RPMI7951 (cell line): ENCODE measurements at places on chromosomes 7 and 10.
A peak's percentile ranks its signal among the peaks of the same experiment; 100 is the strongest.

- no peak for DNase-seq
Measured at GRCh38 chr10:62087329-62087728, 181.3 kb downstream of the RTKN2 start.

DNA sequence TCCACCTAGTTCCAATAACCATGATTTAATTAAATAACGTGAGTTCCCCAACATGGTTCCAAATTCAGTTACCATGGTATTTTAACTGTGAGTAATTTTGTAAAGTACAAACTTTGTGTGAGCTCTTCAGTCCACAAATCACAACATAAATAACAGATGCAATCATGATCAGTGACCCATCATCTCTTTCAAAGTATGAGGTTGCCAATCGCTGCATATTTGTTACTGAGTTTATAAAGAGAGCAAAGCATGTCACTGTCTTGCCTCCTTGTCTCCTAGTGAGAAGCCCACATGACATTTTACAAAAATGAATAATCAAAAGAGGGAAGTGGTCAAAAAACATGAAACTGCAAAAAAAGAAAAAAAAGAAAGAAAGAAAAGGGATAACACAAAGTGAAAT lies 69.1 kb upstream of the PDSS1 start:
- DNase-seq: no peak

- DNase-seq: no peak
Measured at GRCh38 chr10:30818854-30819253, 189.3 kb upstream of the LYZL2 start.

- no peak for DNase-seq
Measured at GRCh38 chr10:120555842-120556532, 99.0 kb downstream of the PLPP4 start.

GRCh38 chr10:108275895-108276685 lies 1111.6 kb upstream of the SORCS1 start:
- peak; percentile 42 for DNase-seq

GRCh38 chr10:116761883-116762282 lies 19.5 kb upstream of the HSPA12A start:
- no peak for DNase-seq

GRCh38 chr7:31516680-31517502 lies 3.0 kb downstream of the ITPRID1 start:
- no peak for DNase-seq

- DNase-seq: no peak
Measured at GRCh38 chr10:117568334-117568733, 25.8 kb downstream of the EMX2 start.

DNA sequence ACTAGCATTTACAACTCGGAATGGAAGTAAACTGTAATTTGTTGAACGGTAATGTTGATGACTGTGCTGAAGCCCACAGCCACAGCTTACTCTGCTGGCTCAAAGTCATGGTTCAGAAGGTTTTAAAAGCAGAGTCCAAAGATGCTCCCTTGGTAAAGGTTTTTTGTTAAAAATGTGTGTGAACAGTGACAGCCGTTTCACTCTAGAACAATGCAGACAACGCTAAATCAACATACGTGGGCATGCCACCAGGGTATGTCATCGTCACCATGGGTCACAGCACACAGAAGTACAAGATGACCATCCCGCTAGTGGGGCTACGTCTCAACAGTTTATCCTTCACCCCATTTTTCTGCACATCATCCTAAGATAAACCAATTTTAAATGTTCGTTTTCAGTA lies 106.5 kb upstream of the LANCL2 start:
- DNase-seq: no peak

- no peak for DNase-seq
Measured at GRCh38 chr10:5079836-5080235, 14.4 kb upstream of the AKR1C3 start.

DNA sequence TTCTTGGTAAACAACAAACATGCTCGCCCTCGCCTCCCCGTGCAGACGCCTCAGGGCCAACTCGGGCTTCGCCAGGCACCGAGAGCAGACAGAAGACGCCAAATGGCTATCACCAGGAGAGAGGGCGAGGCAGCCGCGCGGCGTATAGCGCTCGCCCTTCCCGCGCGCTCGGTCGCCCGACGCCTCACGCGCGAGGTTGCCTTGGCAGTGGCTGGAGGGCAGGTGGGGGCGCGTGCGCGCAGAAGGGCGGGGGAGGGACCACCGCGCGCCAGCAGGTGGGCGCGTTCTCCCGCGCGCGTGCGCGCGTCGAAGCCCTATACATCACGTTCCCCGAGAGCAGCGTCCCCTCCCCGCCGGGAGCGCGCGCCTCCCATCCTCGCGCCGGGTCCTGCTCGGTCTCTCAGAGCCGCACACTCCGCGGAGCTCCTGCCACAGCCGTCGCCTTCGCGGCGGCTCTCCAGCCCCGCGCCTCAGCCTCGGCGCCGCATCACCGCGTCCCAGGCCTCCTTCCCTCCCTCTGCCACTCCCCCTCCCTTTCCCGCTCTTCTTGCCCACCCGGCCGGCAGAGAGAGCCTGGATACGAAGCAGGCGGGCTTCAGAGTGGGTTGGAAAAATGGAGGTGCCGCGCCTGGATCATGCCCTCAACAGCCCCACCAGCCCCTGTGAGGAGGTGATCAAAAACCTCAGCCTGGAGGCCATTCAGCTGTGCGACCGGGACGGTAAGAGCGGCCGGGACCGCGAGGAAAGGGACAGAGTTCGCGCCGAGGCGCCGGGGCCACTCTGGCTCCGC lies at the start of gene PHYHIPL:
Gene PHYHIPL (plus strand): TSS at position 403 of the 790 bp plus-strand sequence. CDS start 211 bp downstream, at position 614.
- no peak for DNase-seq

DNA sequence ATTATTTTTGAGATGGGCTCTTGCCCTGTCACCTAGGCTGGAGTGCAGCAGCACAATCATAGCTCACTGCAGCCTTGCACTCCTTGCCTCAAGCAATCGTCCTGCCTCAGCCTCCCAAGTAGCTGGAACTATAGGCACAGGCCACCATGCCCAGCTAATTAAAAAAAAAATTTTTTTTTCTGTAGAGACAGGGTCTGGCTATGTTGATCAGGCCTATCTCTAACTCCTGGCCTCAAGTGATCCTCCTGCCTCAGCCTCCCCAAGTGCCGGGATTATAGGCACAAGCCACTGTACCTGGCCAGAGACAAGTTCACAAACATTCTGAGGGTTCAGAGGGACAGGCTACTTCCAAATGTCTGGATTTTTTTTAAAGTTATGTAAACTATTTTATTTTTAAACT lies 32.1 kb upstream of the PURB start:
- no peak for DNase-seq

DNA sequence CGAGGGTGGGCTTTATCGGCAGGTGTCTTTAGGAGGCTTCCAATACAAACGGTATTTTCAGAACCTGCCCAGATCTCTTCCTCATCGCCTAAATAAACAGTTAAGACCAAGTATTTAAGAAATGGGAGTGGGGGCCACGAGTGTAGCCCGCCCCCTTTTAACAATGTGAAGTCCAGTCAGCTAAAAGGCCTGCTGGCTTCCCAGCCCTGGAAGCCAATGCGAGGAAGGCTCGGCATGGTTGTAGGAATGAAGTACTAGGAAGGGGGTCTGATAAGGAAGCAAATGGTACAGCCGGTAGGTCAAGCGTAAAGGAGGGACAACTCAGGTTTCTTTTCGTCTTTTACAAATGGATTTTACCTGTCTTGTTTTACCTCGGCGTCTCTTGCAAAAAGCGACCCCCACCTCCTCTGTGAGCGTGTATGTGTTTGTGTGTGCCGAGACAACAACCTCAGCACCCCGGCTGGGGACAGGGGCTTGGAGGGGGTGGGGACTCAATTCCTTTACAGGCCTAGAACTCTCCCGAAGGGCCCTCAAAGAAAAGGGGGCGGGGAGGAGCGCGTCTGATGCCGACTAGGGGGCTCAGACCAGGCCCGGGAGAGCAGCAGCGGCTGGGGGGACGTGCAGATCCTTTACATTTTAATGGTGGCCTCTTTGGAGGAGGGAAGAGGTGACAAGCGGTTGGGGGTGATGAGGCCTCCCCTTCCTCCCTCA lies 147.6 kb downstream of the GPR85 start:
- DNase-seq: peak; percentile 40

- no peak for DNase-seq
Measured at GRCh38 chr10:77978360-77978759, 51.0 kb downstream of the POLR3A start.

GRCh38 chr7:44958645-44959344 lies 20.0 kb downstream of the MYO1G start:
- DNase-seq: no peak

GRCh38 chr10:30773501-30773900 lies 143.9 kb upstream of the LYZL2 start:
- no peak for DNase-seq

DNA sequence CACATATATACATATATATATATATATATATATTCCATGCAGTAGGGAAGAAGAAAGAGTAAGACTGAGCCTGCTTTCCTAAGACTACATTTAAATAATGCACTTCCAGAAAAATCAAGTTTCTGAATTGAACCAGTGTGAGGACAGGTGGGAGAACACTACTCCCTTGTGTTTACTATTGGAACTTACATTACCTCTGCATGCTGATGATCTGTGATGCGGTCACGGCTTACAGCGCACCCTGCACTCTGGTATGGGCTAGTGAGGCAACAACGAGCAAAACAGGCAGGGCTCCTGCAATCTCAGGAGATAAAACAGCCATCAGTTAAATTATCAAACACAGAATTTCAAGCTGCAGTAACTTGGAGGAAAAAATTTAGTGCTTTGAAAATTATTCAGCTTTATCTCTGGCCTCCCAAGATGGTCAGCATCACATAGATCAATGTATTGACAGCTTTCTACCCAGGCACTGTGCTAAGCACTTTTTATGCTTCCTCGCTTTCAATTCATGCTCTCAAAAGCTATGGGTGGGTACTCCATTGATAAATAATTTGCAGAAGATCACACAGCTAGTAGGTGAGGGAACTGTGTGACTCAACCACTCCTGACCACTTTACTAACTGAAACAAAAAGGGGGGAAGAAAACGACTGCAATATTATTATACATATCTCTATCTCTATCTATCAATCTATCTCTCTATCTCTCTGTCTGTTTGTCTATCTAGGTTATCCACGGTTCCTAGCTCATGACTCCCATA lies 20.5 kb upstream of the SLC16A12 start:
- peak; percentile 21 for DNase-seq

DNA sequence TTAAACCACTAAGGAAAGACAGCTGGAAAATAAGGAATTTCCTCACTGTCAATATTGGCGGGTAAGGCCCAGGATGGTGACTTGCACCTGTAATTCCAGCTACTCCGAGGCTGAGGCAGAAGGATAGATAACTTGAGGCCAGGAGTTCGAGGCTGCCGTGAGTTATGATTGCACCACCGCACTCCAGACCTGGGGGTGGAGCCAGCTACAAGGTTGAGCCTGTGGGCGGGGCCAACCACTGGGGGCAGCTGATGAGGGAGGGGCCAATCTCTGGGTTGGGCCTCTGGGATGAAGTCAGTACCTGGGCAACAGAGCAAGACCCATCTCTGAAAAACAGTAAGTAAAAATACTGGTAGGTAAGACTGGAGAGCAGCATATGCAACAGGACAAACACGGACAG lies 80.1 kb upstream of the ADO start:
- DNase-seq: no peak

DNA sequence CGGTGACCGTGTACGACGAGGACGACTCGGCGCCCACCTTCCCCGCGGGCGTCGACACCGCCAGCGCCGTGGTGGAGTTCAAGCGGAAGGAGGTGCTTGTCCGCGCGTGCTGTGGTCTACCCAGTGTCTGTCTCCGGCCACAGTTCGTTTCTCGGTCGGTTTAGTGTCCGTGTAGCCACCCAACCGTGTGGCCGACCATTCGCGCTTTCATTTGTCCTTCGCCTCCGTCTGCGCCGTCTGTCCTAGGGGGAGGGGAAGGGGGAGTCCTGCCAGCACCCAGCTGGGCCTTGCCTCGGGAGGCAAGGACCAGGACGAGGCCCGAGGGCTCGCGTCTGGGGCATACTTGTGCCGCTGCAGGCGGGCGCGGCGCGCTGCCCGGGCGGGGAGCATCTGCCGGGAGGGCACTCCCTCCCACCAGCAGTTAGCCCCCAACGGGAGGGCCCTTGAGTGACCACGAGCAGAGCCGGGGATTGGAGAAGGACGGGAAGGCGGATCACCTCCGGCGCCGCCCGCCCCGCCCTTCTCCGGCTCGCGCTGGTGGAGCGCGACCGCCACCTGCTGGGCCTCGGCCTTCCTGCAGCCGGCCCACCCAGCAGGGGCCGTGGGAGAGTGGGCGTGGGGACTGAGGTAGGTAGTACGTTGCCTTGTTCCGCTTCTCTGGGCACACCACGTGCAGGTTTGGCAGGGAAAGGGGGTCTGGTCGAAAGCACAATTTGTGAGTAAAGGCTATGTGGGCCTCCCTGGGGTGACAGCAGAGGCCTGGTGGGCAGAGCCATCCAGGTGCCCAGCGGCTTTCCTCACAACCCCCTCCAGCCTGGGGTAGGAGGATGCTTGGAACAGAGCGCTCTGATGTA lies 28.5 kb downstream of the RET start:
- DNase-seq: peak; percentile 74

- no peak for DNase-seq
Measured at GRCh38 chr7:139767561-139767982, 10.2 kb downstream of the HIPK2 start.

DNA sequence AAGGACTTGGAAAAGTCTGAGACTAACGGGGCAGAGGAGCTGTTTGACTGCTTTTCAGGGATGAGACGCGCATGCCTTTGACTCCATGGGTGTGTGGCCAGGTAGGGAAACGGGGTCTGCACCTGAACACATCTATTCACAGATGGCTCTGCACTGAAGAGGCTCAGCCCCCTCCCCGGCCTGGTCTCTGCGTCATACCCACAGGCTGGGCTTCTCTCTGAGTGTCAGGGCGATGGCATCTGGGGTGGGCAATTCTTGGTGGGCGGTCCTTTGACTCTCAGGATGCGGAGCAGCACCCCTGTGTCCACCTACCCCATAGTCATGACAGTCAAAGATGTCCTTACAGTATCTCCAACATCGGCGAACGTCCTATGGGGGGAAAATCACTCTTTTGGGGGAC lies 23.0 kb downstream of the PFKP start:
- no peak for DNase-seq

DNA sequence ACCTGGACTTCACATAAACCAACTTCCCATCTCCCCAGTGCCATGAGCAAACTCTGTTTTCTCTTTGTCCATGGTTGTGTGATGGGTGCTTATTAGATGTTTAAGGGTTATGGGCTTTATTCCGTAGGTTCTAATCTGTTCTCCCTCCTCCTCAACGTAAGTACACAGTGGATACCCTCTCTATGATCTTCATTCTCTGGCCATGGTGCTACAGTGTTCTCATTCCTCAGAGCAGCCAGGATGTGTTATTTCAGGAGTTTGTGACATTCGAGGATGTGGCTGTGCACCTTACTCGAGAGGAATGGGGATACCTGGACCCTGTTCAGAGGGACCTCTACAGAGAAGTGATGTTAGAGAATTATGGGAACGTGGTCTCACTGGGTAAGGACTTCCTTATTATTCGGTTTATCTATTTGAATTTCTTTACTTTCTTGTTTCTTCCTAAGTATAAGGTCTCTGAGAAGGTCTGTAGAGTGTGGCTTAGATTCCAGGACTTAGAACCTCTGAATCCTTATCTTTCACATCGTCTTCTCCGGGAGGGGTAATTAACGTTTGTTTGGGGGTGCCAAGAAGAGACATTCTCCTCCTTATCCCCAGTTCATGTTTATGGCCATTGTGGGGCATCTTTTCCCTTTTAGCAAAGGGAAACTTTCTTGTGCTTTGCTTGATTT lies 3.8 kb downstream of the ZNF655 start:
- no peak for DNase-seq
